ENCODE measurements at places on chromosomes 2 and 18.
A peak's percentile ranks its signal among the peaks of the same experiment; 100 is the strongest.

- DNase-seq, result peak; percentile 74
Measured at GRCh38 chr2:207283356-207283755, 117.6 kb upstream of the KLF7 start.

DNA sequence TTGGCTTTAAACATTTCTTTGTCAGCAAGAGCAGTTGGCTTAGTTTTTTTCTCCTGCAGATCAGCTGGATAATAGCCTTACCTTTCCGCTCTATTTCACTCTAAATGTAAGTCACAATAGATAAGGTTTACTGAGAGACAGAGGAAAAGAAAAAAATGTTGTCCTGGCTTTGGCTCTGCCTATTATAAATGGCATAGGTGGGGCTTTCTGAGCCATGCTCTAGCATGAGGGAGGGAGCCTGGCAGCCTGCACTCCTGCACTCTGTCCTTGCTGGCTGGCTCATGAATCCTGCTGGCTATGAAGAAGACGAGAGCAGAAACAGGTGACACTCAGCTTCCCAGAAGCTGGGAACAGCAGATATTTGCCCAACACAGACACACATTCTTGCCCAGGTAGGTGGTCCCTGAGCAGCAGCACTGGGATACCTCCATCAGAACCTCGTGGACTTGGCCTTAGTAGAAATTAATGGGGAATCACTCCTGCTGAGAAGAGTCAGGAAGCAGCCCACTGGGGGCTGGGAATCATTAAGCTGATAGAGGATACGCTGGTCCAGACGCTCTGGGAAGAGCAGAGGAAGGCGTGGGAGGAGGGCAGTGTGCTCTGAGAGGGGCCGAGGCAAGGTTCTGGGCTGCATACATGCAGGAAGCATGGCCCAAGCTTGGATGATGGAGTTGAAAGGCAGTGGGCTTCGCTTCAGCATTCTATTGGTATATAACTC is 514.4 kb upstream of the HS6ST1 start:
- no peak for DNase-seq

- DNase-seq, result no peak
Measured at GRCh38 chr2:38248255-38248654, 128.8 kb downstream of the ATL2 start.

DNA sequence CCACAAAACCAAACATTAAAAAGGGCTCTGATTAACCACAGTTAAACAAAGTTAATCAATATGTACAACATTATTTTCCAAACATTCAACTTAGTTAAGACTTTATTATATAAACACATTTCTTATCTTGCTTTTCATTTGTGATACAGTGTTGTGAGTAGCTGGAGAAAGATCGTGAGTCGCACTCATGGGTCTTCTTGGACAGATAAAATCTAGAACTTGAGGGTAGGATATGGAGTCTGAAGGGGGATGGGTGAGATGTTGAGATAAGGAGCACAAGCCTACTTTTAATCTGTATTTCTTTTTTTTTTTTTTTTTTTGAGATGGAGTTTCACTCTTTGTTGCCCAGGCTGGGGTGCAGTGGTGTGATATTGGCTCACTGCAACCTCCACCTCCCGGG is 22.6 kb upstream of the TMEM214 start:
- DNase-seq, result no peak

DNA sequence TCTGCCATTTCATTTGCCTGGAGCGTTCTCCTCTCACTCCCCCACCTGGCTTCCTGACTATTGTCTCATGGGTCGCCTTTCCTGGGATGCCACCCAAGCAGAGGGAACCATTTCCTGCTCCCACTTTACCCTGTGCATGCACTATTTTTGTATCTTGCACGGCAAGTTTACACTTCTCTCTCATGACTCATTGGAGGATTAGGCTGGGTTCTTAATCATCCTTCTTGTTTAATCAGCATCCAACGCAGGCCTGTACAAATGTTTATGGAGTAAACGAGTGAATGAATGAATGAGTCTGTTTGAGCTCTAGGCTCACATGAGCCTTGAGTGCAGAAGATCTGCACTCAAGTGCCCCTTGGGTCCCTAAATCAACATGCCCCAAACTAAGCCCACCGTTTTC is 3.8 kb upstream of the ARHGAP25 start:
- no peak for DNase-seq

- DNase-seq, result no peak
Measured at GRCh38 chr2:119819846-119820245, 60.1 kb downstream of the PTPN4 start.

- DNase-seq, result no peak
Measured at GRCh38 chr18:42459873-42460272, 504.8 kb downstream of the PIK3C3 start.

DNA sequence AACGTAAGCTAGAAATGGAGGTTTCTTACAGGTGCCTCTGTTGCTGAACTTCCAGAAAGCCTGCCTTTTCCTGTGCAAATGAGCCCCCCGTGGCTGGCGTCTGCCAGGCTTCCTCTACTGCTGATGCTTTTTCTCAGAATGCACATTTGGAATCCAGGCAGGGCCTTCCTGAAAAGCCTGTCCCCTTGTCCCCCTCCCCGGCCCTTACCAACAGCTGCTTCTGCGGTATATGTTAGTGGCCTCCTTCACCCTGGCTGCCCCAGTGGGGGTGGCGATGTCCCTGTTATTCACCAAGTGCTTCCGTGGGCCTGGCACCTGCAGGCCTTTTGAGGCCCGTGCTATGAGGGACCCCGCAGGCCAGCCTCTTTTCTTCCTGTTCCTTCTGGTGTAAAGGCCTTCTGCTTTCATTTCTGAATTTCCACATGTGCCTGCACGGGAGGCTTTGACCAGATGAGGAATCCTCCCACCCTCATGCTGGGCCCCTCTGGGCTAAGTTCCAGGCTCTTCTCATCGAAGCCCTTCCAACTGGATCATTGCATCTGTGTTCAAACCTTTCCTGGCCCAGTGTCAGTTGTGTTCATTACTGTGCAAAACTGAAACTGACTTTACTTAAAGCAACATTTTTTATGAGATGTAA is 10.4 kb downstream of the CNDP2 start:
- no peak for DNase-seq

DNA sequence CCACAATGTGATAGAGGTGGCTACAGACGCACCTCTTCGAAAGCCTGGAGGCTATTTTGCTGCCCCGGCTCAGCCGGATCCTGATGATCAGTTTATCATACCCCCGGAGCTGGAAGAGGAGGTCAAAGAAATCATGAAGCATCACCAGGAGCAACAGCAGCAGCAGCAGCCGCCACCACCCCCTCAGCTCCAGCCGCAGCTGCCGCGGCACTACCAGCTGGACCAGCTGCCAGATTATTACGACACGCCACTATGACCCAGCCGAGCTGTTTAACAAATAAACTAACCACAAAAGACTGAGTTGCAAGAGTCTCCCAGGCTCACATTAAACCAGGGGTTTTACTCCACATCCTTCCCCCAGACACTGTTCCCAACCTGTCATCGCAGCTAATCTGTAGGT is 263.8 kb downstream of the PHLPP1 start:
- DNase-seq, result no peak

DNA sequence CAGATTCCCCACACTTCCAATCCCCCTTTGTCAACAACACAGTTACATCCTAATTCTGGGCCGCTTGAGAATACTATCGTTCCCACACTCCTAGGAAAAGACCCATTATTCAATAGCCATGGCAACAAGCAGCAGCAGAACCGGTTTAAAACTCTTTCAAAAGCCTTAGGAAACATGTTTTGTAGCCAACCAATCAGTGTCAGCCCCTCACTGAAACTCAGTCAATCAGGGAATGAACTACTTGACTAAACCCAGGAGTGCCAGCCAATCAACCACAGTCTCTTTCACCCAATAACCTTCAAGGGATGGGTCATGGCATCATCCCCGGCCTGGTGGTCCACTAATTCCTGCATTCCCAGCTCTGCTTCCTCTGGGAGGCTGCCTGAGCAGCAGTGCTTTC is 204.8 kb upstream of the HS6ST1 start:
- DNase-seq, result no peak

DNA sequence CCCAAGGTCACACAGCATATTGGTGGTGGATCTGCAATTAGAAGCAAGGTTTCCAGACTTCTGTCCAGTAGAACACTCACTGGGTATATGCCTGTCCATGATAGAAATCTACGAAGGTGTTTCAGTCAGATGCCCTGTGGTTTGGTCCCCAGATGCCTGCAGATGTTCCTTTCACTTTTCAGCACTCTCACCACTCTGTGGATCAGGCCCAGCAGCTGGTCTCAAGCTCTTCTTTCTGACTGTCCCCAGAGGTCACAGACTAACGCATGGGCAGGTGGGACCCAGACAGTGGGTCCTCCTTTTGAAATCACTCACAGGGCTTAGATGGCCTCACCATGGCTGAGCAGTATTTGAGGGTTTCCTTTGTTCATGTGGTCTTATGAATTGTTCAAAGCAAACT is 376.5 kb downstream of the ALK start:
- no peak for DNase-seq

DNA sequence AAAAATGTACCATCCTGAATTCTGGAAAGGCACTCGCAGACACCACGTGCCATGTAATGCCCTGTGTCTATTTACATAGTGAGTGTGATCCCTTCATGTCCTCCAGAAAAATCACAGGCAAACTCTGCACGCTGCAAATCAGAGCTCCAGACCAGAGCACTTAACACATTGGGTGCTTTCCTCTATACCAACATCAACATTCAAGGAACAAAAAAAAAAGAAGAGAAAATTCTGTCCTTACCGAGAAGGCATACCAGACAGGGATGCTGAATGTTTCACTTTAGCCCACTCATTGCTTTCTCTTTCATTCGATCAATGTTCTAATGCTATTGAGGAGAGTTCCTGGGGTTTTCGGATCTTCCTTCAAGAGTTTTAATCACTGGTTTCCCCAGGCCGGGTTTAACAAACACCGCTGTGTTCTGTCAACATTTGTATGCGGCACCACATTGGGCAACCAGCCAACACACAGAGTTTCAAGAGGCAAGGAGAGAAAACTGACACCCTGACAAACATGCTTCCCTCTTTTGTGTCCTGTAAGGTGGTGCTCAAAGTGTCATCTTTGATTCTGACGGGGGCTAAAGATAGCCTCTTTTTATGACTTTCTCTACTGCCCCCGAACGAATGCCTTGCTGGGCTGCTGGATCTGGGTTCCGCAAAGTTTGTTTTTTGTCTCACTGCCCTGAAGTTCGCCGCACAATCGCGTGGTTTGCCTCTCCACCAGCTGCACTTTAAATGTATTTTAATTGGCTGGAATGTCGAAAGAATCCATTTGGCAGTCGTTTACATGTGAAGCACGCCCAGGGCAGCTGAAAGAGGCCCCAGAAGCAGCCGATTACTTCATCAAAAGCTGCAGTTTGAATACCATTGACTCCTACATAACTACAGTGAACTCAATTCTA is 106.4 kb upstream of the NCKAP5 start:
- DNase-seq, result peak; percentile 83

DNA sequence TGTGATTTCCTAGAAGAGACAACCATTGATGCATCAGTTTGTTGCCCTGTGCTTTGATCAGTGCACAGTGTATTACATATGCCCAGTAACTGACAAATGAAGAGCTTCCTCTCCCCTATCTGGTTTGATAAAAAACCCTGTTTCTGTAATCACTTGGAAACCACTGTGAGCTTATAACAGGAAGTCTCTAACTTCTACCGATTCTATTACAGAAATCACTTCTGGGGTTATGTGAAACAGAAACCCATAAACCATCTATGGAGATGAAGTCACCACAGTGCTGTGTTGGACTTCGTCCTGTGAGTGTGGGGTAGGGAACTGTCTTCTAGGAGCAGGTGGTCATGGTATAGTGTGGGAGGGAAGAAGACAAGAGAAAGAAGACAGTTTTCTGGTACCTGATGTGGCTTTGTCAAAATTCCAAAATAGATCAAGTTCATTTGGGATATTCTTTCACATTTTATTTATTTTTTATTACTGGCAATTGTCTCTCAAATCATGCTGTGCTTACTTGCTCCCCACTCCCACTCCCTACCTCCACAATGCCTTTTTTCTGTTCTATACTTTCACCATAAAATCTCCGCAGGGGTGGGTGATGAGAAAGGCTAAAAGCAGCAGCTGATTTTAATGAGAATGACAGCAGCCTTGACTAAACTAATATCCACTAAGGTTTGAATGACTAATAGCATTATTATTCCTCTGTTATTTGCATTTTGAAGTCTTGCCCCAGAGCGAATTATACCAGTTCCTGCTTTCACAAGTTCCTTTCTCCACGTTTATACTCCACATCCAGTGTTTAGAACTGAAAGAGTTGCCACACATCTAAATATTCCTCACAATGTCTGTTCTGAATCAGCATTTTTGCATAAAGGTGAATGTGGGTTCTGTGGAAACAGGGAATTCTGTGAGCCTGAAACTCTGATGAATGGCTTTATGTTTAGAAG is 41.7 kb upstream of the RND3 start:
- DNase-seq, result peak; percentile 12

DNA sequence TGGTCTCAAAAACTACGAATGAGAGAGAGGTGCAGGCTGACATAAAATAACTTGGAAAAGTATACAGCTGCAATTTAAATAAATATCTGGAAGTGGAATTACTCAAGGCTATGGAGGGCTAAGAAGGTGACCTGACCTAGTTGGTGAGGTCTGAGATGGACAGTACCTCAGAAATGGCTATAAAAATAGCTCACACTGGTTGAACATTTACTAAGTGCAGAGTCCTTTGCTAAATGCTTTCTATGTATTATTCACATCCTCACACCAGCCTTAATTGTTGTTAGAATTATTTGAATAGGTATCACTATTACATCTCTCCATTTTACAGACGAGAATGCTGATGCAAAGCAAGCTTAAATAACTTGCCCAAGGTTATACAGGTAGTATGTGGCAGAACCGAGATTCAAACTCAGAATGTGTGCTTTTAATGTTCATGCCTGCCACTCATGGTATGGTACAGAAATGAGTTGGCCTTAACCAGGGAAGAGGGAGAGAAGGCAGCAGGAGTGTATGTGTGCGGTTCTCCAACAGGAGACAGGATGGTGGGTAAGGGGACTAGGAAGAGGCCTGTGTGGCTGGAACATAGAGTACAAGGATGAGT is 37.4 kb downstream of the MRPL44 start:
- DNase-seq, result no peak

DNA sequence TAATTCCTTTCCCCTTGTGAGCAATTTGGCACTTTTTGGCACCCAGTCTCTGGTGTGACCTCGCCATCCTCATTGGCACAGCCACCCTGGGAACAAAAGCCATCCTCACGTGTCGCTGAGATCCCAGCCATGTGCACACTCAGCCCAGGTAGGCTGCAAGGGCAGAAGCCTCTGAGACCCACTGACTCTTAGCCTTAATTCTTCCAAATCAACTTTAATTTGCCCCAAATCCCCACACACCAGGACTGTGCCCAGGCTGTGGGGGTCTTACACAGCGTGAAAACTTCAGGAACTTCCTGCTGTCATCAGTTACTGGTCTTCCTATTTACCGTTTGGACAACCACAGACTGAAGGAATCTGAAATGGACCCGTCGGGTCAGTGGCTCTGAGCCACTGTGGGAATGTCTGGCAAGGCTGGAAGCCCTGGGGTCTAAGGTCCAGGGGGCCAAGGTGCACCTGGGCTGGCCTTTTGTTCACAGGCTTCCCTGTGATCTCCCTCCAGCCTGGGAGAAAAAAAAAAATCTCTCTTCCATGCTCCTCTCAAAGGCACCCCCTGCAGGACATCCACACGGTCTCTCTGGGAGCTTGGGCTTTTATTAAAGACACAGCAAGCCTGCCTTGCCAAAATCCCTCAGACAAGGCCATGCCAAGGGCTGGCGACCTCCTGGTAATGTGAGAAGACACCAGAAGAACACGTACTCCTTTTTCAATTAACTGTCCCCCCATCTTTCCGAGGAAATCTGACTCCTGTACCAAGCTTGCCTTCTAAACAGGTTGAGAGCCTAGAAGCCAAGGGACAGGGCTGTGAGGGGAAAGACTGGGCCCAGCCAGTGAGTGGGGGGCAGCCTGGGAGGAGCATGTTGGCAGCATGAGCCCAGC is 42.1 kb upstream of the LAPTM4A start:
- DNase-seq, result peak; percentile 89

All from SK-MEL-5 (cell line).